Astrocyte (in vitro differentiated cells and primary cell): ENCODE measurements at places on chromosomes 7 and 10.
A peak's percentile ranks its signal among the peaks of the same experiment; 100 is the strongest.

GRCh38 chr7:40978047-40978446 lies 724.8 kb downstream of the INHBA start:
- no peak for DNase-seq

- no peak for DNase-seq
Measured at GRCh38 chr10:6046773-6047611, 15.2 kb downstream of the IL2RA start.

GRCh38 chr10:110269374-110270318 lies 35.1 kb downstream of the SMNDC1 start:
- peak; percentile 18 for DNase-seq

DNA sequence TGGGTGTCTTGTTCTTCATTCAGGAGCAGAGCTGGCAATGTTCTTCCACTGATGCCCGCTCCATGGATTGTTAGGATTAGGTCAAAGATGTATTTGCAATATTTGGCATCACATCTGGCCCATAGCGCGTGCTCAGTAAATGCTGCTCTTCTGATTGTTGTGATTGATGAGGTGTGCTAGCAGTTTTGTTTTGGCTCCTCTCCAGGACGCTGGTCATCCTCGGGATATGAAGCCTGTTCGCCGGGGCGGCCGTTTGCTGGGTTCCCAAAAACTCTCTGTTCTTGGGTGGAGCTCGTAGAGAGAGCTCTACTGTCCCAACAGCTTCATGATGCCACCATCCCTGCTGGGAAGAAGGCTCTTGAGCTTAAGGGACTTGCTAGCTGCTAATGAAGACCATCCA lies 96.9 kb downstream of the XRCC2 start:
- no peak for DNase-seq

GRCh38 chr7:36863901-36864701 lies 139.8 kb upstream of the AOAH start:
- DNase-seq = peak; percentile 50

GRCh38 chr10:72812415-72812752 lies 81.2 kb upstream of the OIT3 start:
- no peak for DNase-seq

GRCh38 chr10:119278126-119278709 lies 70.8 kb downstream of the GRK5 start:
- no peak for DNase-seq

- DNase-seq = peak; percentile 30
Measured at GRCh38 chr7:83732305-83732704, 83.4 kb upstream of the SEMA3E start.

DNA sequence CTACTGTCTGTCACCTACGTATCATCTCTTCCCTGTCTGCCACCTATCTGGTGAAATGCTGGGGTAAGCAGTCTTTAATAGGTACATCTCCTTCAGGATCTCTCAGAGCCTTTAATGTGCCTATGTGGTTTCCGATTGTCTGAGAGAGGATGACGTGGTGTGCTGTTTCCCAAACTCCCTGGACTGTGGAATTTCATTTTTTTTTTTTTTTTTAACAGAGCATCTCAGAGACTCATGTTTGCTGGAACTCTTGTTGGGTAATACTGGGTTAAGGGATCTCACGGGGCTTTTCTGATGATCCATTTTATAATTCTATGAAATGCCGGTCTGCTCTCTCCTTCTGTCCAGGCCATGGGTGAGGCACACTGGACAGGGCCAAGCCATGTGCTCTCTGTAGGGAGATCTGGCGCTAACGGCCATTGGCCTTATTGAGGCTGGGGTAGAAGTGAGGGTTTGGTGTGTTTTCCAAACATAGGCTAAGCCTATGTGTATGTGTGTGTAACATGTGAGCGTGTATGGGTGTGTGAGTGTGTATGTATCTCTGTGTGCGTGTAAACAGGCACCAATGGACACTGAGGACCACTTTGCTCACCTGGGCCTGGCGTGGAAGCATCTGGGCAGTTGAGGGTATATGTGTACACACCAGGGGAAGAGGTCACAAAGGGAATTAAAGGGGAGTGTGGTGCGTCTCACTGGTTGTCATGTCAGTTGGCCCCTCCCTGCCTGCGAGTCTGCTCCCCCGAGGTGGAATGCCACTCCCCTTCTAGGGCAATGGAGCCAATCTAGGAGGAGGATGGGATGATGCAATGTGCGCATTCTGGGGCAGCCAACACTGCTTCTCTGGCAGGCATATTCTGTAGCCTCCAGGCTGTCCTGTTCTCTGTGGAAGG lies 7.8 kb downstream of the ADRA2A start:
- DNase-seq = no peak

- DNase-seq = no peak
Measured at GRCh38 chr10:132036153-132036886, 29.4 kb upstream of the JAKMIP3 start.

DNA sequence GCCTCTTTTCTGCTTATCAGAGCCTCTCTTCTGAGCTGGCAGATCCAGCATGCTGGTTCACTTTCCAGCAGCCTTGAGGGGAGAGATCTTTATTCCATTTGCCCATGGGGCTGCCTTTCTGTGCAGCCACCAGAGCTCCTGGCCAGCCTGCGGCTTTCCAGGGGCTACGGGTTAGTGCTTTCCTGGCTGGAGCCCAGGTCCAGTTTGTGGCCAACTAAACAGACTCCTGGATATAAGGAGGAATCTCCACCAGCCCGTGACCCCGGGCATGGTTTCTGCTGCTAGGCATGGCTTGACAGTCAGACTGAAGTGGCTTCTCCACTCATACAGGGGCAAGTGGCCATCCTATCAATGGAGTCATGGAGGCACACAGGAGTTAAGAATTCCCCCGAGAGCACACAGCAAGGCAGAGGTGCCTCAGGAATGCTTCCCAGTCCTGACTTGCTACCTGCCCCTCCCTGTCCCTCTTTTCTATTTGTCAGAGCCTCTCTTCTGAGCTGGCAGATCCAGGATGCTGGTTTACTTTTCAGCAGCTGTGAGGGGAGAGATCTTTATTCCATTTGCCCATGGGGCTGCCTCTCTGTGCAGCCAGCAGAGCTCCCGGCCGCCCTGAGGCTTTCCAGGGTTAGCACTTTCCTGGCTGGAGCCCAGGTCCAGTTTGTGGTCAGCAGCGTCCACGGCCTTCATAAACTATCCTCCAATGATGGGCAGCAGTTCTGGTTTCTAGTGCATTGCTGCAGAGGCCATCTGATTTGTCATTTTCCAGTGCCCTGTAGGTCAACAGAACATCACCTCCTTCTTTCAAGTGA lies 35.9 kb downstream of the TSPAN15 start:
- DNase-seq = no peak

DNA sequence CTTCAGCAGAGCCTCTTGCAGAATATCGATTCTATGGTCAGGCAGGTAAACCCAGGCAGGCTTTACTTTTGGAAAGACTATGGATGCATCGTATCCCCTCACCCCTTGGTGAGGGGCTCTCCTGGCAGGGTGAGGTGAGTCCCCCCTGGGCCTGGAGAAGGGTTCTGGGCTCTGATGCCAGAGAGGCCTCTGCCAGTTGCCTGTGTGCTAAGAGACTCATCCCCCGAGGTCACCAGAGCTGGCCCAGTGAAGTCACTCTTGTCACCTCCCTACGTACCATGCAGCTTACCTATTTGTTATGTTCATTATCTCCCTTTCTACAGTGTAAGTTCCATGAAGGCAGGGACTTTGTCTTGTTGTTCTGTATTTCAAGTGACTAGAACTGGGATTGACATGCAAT lies 51.3 kb downstream of the TSPAN15 start:
- DNase-seq = no peak

DNA sequence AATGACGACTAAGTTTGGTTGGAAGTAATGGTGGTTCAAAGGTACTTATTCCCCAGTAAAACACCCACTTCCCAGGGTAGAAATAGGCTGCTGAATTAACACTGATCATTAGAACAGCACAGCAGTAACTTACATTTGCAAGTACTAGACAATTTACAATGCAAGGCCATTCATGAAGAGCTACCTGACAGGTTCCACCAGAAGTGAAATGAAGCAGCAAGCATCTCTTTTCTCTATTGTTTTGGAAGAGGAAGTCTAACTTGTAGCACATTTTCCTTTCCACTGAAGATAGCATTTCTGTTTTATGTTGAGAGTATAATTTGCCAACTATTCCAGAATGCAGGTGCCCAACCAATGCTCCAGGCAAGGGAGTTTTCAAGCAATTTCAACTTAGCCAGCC lies 145.9 kb downstream of the CREB5 start:
- no peak for DNase-seq

DNA sequence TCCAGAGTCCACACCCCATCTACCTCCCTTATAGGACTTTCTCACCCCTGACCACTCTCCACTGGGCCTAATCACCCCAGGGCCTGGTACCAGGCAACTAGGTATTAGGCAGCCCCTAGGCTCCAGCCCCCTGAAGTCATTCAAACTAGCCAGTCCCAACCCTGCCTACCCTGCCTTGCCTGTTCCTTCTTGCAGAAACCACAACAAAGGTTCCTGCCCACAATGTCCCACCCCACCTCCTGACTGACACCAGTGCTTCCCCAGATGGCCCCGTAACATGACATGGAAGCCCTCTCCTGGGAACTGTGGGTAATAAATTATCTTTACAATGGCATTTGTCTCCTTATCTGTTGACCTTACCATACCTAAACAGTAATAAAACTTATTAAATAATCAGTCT lies 100.6 kb upstream of the PDE1C start:
- DNase-seq = no peak

- peak; percentile 68 for DNase-seq
Measured at GRCh38 chr7:90709501-90710465, 113.7 kb downstream of the CDK14 start.

DNA sequence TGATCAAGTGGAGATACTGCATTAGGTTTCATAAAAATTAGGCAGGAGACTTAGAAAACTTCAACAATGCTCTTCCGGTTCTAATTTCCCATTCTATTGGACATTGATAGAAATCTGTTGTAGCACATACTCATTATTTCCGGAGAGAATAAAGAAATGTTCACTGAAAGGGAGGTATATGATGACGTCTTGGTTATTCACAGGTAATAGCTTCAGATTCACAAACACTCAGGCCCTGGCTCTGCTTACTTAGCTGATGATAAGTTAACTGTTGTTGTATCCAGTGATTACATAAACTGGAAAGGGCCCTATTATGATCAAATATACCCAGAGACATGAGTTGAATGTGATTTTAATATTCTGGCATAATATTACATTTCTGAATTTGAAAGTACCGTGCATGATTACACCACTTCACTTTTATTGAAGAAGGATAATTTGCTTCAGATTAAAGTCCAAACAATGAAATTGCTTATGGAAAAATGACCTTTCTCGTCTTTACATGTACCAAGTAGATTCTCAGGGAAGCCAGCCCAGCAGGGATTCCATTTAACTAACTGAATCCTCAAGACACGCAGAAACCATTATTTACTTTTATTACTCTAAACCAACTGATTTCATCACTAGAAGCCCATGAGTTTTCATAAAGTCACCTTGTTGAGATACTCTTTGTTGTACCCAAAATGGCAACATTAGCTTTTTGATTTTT lies 288.0 kb upstream of the PITRM1 start:
- no peak for DNase-seq

DNA sequence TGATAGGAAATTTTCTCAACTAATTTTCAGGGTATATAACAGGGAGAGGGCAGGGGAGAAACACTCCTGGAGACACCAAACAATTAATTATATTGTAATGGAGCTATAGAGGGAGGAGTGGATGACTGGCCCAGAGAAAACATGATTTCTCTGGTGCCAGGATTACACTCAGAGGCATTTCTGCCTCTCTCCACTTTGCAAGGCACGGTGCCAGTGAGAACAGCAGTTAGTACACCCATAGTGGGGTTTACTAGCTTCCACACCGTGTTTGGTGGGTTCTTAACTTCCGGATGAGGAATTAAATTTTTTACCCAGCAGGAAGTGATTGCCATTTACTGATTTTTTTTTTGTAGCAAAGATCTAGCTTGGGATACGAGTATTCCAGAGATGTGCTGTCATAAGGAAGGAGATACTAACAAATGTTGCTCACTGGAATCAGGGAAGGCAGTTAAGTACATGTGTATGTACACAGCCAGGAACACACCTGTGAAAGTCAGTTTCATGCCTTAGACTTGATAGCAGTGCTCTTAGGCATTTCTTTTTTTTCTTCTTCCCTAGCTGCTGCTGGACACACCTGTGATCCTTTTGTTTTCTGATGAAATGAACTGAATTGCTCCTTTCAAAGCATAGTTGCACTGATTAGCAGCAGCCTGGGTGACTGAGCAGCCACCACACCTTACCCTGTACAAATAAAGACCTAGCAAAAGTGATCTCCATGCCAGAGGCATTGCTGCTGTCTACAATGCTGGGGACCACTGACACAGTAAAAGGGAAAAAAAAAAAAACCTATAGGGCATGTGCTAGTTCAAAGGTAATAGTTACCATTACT lies 58.1 kb downstream of the POLL start:
- no peak for DNase-seq

DNA sequence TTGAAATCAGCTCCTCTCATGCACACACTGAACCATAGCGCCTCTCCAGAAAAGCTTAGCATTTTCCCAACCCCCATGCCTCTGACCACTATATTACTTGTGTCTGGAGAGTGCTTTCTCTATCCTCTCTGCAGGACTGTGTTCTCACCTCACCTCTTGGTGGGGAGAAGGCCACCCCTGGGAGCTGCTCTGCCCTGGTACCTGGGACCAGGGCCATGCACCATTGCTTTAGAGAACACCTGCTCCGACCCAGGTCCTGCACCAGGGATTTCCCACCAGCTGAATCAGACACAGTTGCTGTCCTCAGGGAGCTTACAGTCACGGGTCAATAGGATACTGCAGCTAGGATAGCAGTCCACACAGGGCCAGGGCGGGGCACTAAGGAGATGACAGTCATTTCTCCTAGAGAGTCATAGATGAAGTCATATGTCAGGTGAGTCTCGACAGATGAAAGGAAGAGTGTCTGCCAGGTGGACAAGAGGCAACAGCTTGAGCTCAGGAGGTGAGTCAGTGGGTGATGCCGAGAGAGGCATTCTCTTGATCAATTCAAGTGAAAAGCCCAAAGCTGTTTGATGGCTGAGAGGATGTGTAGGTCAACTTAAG lies 619 bp upstream of the LMTK2 start:
- DNase-seq = no peak

DNA sequence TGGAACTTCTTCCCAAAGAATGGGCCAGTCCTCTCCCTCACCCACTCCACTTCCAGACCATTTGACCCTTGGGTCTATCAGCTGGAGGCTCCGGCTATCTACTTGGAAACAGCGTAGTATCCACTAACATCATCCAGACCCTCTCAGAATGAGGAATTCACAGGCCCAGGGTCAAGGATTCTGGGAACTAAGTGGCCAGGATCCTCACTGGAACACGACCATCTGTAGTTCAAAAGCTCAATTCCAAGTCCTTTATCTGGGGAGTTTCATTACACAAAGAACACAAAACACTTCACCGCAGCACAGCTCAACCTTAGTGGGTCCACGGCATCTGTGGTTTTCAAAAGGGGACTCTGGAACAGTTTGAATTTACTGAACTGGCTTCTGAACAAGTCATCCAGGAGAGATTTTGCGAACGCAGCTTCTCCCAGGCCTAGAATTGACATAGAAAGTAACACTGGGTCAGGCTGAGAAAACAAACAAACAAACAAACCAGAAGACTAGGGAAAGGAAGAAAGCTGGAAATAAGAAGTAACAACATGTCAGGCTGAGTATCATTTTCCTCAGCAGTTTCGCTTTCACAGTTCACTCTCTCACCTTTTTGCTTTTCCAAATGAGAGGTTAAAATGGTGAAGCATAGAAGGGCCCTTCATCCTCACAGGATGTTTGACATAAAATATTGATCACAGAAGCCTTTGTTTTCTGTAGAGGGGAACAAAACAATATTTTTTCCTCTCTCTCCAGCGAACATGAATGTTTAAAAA lies 57.6 kb upstream of the USP6NL start:
- no peak for DNase-seq
